ENCODE measurements at places on chromosomes 6 and 20.

DNA sequence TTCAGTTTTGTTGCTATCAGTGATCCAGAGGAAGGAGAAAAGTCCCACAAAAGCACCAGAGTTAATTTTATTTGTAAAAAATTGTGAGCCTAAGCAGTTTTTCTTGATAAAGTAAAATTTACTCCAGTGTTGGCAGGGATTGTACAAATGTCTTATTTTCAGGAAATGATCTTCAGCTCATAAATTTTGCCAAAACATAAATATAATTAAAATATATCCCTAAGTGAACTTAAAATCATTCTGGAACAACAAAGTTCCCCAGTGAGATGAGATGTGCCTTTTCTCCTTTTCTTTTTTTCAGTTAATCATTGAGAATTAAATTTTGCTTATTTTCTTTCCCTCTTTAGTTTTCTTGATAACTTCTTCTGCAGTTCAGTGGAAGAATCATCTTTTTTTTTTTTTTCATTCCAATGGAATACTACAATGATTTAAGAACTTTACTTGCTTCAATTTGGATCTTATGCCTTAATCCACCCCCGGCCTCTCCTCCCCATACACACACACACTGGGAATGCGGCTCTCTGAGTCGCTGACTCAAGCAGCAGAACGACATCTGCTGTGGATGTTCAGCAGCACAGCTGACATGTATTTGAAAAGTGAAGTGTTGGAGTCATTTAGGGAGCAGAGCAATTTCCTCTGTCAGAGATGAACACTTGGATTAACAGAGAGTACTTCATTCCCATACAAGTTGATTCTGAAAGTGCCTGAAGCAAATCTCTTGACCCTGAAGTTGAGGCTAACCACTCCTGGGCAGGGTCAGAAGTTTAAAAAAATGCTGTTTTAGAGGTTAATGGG is 27.7 kb upstream of the LAMA4 start:
- no peak overlapping the region for H3K27ac ChIP-seq
- no peak overlapping the region for H3K4me3 ChIP-seq
- H3K36me3 ChIP-seq: no peaks in the 10 kb centered on the region

- H3K36me3 ChIP-seq: no peaks in the 10 kb centered on the region
- H3K27me3 ChIP-seq: no peaks in the 10 kb centered on the region
- no peaks in the 10 kb centered on the region for H3K4me1 ChIP-seq
- DNase-seq: no peak
- no peak overlapping the region for H3K27ac ChIP-seq
Measured at GRCh38 chr20:46631874-46632446, 19.3 kb downstream of the SLC13A3 start.

DNA sequence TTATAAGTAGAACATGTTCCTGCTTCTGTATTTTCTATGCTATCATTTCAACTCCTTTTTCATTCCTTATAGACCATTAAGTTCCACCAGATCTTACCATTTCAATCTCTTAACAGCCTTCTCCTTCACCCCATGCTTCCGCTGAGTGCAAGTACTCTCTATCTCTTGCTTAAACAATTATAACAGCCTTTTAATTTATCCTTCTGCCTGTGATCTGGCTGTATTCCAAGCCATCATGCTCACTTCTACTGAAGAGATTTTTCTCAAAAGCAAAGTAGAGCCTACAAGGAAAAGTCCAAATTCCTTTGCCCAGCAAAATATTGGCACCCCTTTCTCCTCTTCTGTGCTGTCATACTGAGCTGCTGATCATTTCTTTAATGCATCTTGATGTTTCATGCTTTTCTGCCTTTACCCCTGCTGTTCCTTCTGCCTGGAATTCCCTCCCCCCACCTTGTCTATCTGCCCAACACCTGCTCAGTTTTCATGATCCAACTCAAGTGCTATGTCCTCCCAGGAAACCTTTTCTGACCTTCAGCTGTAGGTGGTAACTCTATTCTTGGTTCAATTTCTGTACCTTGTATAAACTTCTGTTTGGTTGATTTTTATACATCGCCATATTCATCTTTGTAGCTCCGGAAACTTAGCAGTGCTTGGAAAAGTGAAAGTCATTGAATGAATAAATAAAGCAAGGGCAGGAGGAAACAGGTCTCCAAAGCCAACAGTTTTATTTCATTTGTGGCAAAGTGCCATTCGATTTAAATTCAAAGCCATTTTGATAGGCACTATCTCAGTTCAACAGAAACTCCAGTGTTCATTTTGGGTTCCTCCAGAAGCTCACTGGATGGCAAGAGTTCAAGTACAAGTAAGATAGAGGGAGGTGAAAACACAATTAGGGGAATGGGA is 10.5 kb upstream of the BMP2 start:
- DNase-seq: no peak
- H3K4me3 ChIP-seq: no peak overlapping the region
- H3K27me3 ChIP-seq: no peaks in the 10 kb centered on the region
- H3K36me3 ChIP-seq: no peaks in the 10 kb centered on the region
- H3K4me1 ChIP-seq: no peaks in the 10 kb centered on the region
- no peak overlapping the region for H3K27ac ChIP-seq

DNA sequence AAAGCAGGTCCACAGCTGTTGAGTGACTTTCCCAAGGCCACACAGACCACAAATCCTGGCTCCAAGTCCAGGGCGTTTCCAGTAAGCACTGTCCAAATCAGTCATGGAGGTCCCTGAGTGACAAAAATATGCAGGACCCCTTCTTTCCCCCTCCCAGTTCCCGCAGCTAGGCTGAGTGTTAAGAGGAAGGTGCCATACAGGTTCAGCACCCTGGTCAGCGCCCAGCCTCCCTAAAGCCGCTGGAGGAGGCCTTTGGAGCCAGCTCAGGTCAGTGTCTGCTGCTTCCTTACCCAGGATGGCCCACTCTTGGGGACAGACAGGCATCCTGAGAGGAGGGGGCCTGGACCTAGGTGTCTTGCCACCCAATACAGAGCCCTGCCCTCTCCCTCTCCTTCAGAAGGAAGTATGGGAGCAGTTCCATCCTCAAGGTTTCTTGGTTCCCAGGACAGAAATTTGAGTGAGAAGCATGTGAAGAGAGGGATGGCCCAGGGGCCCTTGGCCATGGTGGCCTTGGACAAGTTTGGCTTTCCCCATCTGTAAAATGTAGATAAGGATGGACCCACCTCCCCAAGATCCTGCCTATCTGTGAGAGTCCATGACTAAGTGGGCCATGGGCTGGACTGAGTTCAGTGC is 13.2 kb downstream of the TMEM74B start:
- H3K27me3 ChIP-seq: no peaks in the 10 kb centered on the region
- peaks cover 3% of the 10 kb centered on the region for H3K36me3 ChIP-seq
- no peak overlapping the region for H3K4me3 ChIP-seq

DNA sequence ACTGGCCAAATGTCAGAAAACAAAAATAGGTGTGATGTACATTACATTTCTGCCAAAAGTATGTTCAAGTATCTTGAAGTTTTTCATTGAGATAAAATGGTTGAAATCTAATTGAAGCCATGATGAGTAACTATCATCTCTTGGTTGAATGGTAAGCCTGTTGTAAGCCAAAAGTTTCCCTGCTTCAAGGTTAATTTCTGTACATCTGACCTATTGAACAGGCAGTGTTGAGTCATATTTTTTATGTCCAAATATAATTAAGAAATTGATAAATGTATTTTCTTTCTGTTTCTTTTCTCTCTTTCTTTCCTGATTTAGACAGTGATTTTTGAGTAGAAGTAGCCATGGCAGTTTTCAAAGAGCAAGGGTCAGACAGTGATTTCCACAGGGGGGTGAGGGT is 4.4 kb downstream of the RREB1 start:
- no peak for DNase-seq
- peaks cover 6% of the 10 kb centered on the region for H3K4me1 ChIP-seq
- no peaks in the 10 kb centered on the region for H3K36me3 ChIP-seq
- no peaks in the 10 kb centered on the region for H3K27me3 ChIP-seq

All from aorta (tissue), 5 donors.